ENCODE measurements at places on chromosomes 6 and 20. TPM values are rescaled to one million over a fixed set of nuclear protein-coding genes. Genes with fewer than 3 reads are reported as not detected.

DNA sequence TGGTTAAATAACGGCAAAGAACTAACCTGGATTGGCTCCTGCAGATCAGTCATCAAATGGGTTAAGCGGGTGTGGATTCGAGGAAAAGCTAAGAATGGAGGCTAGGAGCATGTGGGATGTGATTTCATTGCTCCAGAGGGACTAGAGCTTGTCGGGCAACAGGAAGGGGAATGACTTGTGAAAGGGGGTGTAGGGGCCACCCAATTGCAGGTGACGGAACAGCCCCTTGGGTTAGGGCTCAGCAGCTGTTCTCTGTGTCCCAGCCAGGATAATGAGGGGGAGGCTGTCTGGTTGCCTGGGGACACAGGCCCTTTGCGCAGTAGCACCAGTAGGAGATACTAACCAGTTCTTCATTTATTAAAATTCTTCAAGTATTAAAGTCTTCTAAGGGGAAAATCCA lies 25.0 kb upstream of the MRPS18A start:
- DNase-seq: no peak

DNA sequence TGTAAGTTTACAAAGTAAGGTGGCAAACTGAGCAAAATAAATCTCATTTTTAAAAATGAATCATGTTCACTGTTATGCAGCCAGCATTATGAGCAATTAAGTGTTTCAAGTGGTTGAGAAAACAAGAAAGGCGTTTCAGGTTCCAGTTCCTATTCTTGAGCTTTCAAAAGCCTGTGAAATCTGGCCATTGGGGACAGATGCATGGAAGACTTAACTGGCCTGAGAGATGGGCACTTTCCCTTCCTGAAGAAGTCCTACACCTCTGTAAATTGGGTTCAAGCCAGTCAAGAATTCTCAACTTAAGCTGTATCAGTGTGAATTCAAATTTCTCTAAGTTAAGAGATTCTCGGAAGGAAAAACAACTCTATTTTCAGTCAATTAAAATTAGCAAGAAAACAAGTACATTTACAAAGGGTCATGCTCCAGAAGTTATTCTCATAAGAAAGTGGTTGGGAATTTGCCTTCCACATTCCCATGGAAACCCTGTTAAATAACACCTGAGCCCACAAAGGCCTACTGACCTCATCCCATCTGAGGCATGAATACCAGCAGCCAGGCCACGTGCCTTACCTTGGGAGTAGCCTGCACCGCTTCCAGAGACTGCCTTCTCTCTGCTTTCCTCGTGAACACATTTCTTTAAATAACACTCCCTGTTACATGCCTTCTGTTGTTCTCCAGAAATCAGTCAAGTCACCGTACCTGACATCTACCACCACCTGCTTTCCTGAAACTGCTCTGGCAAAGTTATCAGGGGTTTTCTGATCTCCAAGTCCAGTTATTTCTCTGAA lies 19.4 kb downstream of the MAP3K5 start:
- peak; percentile 73 for DNase-seq

DNA sequence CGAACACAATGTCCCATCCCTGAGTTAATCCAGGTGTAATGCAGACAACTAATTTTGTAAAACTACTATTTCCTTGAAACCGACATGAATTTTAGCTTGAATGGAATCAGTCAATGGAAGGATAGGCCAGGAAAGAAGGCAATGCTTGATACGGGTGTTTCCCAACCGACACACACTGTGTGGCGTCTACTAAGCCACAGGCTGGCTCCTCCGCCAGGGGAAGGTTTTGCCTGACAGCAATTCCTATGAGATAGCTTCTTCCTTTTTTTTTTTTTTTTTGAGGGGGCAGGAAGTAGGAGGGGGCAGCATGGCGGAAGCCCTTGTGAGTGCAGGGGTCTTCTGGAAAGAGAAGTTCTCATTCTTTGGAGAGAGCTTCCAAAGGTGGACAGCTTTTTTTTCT lies 12.0 kb upstream of the LAMA4 start:
- DNase-seq: no peak

GRCh38 chr6:140153703-140154102 lies 779.3 kb upstream of the CITED2 start:
- DNase-seq: no peak

EEF1E1 gene
- polyA plus RNA-seq: 52.6 TPM

KIF25 gene
- 0.33 TPM for polyA plus RNA-seq

GRCh38 chr6:41258196-41258493 lies 28.3 kb downstream of the TREM1 start:
- DNase-seq: no peak

DNA sequence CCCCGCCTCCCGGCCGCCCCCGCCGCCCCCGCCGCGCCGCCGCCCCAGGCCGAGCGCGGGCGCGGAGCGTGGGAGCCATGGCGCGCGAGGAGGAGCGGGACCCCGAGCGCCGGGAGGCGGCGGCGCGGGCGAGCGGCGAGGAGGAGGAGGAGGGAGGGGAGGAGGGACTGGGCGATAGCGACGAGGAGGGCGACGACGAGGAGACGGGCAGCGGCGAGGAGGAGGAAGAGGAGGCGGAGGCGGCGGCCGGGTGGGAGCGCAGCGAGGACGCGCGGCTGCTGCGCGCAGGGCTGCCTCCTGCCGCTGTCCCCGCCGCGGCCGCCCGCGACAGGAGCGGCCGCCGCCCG lies at the start of gene SLC24A3:
SLC24A3 (plus strand) TSS at position 174 of the 347 bp plus-strand sequence.
- peak; percentile 33 for DNase-seq

DNA sequence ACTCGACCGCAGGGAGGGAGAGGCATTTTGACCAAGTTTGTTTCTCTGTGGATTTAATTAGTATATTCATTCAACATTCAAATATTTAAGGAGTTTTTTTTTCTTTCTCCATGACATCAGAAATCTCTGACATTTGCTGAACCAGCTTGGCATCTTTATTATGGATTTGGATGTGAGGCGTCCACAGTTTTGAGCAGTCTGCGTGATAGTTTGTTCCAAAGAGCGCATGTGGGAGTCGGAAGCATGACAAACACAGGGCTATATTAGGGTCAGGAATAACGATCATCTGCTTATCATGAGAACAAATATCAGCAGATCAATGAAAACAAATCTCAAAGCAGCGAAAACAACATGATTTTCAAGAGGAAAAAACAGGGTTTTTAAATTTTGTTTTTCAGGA lies 373.2 kb downstream of the CDH4 start:
- DNase-seq: no peak

GRCh38 chr6:39214846-39215639 lies 14.2 kb downstream of the KCNK5 start:
- no peak for DNase-seq

- no peak for DNase-seq
Observed at GRCh38 chr6:3424185-3424927, 32.5 kb downstream of the SLC22A23 start.

GRCh38 chr20:64068386-64069208 lies 5.6 kb downstream of the TCEA2 start:
- no peak for DNase-seq

DNA sequence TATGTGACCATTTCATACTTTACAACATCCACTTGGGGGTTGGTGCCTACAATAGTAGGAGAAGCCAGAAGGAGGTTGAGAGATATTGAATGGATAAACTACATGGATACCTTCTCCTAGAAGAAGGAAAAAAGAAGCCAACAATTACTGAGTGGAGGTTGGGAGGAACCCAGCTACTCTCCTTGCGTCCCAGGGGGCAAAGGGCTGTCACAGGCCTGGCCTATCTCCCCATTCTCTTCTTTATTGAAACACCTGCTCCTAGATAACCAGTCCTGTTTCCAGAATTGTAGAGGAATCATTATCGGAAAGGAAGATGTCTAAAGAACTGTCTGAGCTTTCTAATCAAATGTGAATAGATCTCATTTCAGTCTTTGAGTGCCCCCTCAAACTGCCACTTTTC lies 115.1 kb downstream of the MAP7 start:
- no peak for DNase-seq

POM121L2 gene
- polyA plus RNA-seq: not detected
